ENCODE measurements at places on chromosomes 4 and X. TPM values are rescaled to one million over a fixed set of nuclear protein-coding genes. Genes with fewer than 3 reads are reported as not detected.

MAGED4 gene
- total RNA-seq: 19.8 TPM

BMX gene
- total RNA-seq: 2.9 TPM

MAOA gene
- total RNA-seq: 236 TPM

SMIM10L2A gene
- under 0.01 TPM for total RNA-seq

KLHL13 gene
- total RNA-seq: 5.1 TPM

GABRB1 gene
- not detected for total RNA-seq

HS6ST2 gene
- not detected for total RNA-seq

All from cardiac atrium fibroblast (primary cell).